ENCODE measurements at places on chromosomes 2 and 18. TPM values are rescaled to one million over a fixed set of nuclear protein-coding genes. Genes with fewer than 3 reads are reported as not detected.

The ACTG2 gene
- total RNA-seq, result 23.8 TPM

The ROCK2 gene
- total RNA-seq, result 32.6 TPM

The COLEC11 gene
- total RNA-seq, result 56.6 TPM

The HOXD11 gene
- not detected for total RNA-seq

The UBR3 gene
- 56.5 TPM for total RNA-seq

The OSBPL6 gene
- 11.5 TPM for total RNA-seq

DNA sequence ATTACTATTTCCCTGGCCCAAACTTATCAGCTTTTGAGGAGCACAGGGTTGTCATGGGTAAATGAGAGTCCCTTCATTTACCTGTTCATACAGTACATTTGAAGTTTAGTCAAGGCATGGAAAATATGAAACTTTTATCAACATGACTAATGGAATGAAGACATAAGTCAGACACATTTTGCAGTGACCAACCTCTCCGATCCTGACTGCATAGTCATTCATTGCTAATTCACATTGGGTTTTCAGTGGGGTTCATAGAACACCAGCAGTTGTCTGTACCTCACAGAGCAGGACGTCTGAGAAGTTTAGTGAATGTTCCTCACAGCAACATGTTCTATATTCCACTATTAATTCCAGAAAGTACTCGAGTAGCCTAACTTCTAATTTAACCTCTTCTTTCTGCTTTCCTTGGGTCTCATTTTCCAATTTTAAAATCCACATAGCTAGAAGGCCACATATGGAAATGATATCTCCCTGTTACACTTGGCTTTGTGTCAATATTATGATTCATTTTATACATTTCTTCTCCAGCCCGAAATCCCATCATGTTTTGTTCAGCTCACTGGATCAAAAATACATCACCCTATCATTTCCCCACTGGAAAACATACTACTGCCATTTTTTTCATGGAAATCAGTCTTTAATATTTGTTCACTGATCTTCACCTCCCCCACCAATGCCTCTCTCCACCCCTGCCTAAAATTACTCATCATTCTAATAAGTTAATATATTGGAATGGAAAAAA is 65.9 kb downstream of the CDH20 start:
- DNase-seq, result no peak

GRCh38 chr18:51235009-51235789 is 37.7 kb upstream of the MEX3C start:
- no peak for DNase-seq

- DNase-seq, result no peak
These were observed 1.0 kb upstream of the FAM110C start for GRCh38 chr2:47346-47725.

- DNase-seq, result no peak
These were observed 29.6 kb upstream of the IL37 start for GRCh38 chr2:112881217-112881985.

GRCh38 chr2:71347517-71347916 is 15.9 kb downstream of the ZNF638 start:
- no peak for DNase-seq

DNA sequence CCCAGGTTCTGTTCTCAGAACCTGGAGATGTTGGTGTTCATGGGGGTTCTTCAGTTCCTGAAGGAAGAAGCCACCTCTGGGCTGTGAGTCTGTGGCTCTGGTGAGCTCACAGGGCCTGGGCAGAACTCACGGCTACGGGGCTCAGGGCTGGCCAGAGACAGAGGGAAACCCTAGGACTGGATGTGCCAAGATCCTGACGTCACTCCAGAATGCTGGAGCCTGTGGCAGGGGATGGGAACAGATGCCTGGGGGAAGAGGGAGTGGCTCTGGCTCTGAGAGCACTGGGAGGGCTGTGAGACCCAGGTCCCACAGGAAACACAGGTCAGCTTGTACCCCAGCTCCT is at the start of gene OTOF:
Gene OTOF, minus strand, starts transcription at position 214 of the 343 bp plus-strand sequence.
- peak; percentile 75 for DNase-seq

- no peak for DNase-seq
These were observed 42.3 kb downstream of the TTC21B start for GRCh38 chr2:165911231-165911630.

DNA sequence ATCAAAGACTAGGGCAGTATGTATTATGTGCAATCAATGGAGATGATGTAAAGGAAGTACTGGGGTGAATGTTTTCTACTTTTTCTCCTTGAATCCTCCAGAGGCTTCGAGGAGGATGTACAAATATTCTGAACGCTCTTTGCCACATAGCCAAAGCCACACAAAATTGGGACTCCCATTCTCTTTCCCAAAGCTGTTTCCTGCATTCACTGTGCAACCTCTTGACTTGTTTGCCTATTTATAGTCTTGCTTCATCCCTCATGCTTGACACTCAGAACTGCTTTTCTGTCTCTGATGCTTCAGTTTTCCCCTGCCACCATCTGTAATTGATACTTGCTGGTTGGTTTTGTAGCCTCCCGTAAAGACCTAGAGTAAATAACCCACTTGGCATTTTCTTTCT is 208.2 kb upstream of the RBMS1 start:
- DNase-seq, result no peak

DNA sequence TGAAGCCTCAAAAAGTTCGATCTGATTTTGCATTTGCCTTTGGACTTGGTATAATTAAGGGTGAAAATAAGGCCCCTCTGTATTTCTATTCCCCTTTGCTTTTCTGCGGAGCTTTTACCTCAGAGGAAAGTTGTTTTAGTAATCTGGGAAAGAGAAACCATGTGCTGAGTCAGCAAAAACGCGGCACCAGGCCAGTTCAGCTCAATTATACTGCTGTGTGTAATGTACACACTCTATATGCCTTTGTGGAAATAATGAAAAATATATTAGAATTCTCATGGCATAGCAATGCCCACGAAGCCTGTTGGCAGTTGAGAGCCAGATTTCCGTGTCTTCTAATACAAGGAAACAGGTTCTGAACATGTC is 161.9 kb upstream of the SIX2 start:
- DNase-seq, result no peak

DNA sequence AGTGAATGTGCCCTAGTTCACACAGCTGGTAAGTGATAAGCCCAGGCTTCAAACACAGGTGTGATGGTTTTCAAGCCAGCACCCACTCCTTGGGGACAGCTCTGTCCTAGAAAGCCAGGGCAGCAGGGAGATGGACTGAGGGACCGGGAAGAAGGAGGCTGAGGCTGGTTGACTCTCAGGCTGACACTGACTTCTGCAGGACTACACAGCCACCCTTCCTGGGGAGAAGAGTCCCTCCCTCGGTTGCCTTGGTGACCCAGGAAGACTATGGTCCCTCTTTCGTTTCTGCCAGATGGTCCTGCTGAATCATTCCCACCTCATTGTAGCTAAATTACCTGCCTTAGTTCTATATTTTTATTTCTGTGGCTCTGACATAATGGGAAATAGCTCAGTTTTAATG is 11.3 kb upstream of the FSHR start:
- no peak for DNase-seq

DNA sequence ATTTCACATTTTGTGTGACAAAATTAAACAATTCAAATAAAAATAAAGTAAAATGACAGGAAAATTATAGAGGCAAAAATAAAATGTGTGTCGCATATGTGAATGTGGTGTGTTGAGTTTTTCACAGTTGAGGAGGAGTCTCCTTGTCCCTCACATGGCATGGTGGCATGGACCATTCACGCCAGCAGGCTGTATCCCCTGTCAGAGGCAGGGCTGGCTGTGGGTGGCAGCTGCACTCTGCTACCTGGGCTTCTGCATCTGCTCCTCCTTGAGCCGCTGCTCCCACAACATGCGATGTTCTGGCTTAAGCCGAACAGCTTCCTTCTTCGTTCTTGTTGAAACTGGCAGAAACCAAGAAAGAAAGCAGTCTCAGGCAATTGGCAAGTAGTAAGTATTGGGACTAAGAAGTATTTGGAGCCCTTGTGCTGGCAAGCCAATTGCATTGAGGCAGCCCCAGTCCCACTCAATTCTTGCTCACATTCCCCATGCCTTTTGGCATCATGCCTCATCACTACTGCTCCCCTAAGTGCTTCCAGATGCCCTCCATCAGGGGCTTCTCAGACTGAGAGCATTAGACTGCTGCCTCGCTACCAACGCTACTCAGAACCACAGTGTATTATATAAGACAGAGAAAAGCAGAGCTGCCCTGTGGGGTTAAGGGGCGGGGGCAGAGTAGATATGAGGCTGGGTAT is 177.9 kb upstream of the NABP1 start:
- no peak for DNase-seq

DNA sequence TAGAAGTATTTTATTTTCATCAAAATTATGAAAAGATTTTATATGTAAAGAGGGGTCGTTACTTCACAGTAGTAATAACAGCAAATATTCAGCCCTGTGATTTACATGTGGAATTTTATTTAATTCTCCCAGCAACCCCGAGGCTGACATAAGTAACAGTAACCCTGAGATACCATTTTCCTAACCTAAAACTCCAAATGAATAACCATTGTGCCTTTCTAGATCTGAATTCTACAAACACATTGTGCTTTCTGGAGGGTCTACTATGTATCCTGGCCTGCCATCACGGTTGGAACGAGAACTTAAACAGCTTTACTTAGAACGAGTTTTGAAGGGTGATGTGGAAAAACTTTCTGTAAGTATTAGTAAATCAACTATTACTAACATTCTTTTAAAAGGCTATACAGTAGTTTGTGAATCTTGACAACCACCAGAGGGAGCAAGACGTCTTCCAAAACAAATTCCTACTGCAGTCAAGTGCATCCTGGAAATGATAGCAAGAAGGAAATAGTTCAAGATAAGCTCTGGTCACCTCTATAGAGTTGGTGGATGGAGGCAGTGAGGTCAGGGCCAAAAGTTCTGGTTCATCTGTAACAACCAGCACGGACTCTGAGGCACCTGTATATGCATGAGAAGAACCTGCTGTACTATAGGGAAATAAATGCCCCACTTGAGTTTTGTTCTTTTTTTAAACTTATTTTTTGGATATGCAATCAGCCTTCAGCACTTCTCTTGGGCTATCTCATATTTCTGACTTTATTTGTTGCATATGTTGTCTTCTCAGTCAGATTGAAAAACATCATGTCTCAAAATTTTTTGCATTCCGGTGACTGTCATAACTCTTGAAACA is 37.4 kb downstream of the ACTR2 start:
- DNase-seq, result no peak

Data from right atrium auricular region (tissue), 2 donors.